ENCODE measurements at places on chromosomes 5 and 9.

- no peaks in the 10 kb centered on the region for H3K36me3 ChIP-seq
- H3K27ac ChIP-seq = no peak overlapping the region
- no peaks in the 10 kb centered on the region for H3K4me1 ChIP-seq
- no peak overlapping the region for H3K4me3 ChIP-seq
- H3K27me3 ChIP-seq = peaks cover 38% of the 10 kb centered on the region
- no peak for DNase-seq
Measured at GRCh38 chr9:135165756-135166519, 78.5 kb downstream of the OLFM1 start.

DNA sequence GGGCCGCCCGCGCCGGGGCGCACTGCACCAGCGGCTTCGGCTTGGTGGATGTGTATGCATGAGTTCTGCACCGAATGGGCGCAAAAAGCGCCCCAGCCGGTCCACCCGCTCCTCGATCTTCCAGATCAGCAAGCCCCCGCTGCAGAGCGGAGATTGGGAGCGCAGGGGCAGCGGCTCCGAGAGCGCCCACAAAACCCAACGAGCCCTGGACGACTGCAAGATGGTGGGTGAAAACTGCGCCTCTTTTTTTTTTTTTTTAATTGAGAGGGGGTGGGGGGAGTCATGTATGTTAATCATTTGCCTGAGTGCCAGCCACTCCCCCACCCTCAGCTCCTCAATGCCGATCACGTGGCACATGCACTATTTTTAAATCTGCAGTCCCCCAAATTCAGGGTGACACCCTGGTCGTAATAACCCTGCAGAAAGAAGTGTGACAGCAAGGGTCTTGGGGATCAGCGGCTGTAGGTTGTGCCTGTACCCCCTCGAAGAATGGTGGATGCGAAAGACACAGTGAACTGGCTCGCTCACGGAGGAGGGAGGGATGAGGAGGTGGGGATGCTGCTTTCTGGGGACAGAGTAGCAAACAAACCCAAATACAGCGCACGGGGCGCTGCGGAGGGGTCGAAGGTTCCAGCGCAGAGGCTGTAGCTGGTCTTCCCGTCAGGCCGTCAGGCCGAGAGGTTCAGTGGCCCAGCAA is 900 bp downstream of the RGS7BP start:
- no peaks in the 10 kb centered on the region for H3K36me3 ChIP-seq
- peak overlapping the region; percentile 52 for H3K4me3 ChIP-seq
- peaks cover 7% of the 10 kb centered on the region for H3K27me3 ChIP-seq
- H3K27ac ChIP-seq = no peak overlapping the region

DNA sequence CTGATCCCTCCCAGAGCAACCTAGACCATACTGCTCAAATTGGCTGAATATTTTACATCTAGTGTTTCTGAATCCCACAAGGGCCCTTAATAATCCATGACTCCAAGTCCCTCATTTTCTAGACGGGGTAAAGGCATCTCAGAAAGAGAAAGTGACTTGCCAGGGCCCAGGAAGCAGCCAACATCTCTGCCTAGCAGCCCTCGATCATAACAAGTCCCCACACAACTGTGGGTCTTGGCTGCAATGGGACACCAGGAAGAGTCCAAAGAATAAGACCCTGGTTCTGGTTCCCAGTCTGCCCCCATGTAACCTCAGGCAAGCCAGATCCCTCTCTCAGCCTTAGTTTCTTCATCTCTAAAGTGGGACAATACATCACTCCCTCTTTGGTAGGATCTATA is 6.3 kb downstream of the ANXA6 start:
- peak overlapping the region; percentile 29 for H3K27ac ChIP-seq
- H3K4me1 ChIP-seq = peaks cover 44% of the 10 kb centered on the region
- no peaks in the 10 kb centered on the region for H3K27me3 ChIP-seq
- peaks cover 3% of the 10 kb centered on the region for H3K36me3 ChIP-seq
- DNase-seq = no peak

DNA sequence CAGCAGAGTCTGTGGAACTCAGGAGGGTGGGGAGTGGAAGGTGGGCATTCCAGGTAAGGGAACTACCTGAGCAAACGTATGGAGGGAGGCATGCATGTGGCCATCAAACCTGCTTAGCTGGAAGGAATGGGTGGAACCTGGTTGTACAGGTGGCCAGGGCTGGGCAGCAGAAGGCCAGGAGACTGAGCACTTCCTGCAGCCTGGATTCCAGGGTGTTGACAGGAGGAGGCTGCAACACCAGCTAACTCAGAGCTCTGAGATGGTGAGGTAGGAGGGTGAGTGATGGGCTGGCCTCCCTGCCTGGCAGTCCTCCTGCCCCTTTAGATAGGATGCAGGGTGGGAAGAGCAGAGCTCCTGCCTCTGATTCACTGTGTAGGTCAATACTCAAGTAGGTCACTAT is 92.5 kb upstream of the CPEB4 start:
- H3K36me3 ChIP-seq = no peaks in the 10 kb centered on the region
- no peak for DNase-seq
- H3K27ac ChIP-seq = no peak overlapping the region
- H3K4me1 ChIP-seq = peaks cover 7% of the 10 kb centered on the region

DNA sequence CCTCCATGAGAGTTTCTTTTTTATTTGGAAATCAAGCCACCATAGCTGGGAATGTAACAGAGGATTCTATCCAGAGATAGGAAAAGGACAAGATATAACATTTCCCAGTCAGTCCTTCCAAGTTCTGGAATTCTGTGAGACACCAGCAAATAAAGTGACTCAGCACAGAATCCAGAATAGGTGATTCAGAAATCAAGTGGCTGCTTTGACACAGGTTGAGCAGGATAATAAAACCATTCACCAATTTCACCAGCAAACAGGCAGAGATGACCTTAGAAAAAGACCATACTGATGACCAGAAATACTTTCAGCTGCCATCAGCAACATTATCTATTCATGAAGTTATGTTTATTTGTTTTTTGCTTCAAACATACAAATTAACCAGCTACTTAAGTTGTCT is 491.5 kb upstream of the TUSC1 start:
- H3K36me3 ChIP-seq = no peaks in the 10 kb centered on the region
- no peaks in the 10 kb centered on the region for H3K4me1 ChIP-seq
- H3K27me3 ChIP-seq = no peaks in the 10 kb centered on the region
- no peak overlapping the region for H3K4me3 ChIP-seq
- no peak for DNase-seq

DNA sequence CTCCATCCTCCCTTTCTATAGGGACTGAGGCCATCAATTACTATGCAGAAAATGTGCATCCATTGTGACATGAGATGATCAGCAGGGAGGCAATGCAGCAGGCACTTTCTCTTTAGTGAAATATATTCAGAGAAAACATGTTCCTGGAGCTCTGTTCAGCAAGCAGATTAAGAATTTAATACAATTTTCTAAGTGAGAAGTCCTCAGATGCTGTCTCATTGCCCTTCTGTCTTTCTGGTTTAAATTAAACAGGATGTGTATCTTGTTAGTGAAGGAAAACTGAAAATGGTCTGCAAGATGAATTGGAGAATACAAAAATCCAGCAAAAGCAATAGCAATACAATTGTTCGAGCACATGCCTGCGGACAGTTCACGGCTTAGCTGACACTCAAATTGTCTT is 445.8 kb upstream of the RIOK2 start:
- H3K27ac ChIP-seq = no peak overlapping the region
- H3K36me3 ChIP-seq = no peaks in the 10 kb centered on the region
- H3K27me3 ChIP-seq = no peaks in the 10 kb centered on the region
- DNase-seq = no peak
- no peaks in the 10 kb centered on the region for H3K4me1 ChIP-seq

DNA sequence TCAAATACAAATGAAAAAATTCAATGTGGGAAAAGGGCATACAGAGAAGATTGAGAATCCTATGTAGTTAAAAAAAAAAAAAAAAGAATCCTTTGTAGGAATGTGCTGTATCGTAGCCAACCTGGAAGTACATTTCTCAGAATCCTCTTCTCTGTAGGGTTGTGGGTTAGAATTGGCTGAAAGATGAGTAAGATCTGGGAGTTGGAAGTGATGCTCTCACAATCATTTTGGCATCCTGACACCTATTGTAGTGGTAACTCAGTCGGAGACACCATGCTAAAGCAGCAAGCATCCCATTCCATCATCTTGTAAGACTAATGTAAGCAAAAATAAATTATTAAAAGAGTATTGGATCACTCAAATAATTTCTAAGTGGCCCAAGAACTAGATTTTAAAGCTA is 30.6 kb downstream of the MRPL22 start:
- no peaks in the 10 kb centered on the region for H3K4me1 ChIP-seq
- no peaks in the 10 kb centered on the region for H3K36me3 ChIP-seq
- no peak overlapping the region for H3K27ac ChIP-seq

DNA sequence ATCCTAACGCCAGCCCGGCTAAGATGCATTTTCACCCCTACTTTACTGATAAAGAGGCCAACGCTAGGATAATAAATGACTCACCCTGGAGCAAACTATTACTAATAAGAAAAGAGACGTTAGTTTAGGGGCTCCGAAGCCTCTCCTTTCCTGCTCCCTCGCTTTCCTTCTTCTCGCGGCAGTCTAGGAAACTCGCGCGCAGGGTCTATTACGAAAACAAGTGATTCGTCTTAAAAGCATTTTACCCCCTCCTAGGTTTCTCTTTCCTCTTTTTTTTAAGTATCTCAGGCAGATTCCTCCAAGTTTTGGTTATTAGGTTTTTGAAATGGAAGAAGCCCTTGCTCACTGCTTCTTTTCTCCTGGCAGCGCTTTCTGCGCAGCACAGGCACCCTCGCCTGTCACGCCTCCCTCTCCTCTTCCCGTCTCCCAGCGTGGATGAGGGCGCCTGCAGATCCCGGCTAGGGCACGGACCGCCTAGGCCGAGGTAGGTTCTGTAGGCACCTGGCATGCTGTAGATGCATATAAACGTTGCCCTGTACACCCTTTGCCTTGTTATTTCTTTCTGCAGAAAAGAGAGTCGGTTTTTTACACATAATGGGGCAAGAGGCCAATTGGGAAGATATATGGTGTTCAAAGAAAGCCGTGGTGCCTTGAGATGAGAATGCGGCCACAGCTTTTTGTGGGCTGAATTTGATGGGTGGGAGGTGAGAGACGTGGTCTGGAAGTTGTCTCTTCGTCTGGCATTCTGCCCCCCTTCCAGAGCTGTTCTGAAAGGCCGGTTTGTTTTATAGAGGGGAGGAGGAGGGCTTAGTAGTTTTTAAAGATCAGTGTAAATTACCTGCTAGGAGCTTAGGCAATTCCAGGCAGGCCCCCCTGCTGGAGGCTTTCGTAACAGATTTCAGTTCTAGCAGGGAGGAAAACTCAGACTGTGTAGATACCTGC is 983 bp downstream of the GCNT1 start:
- H3K4me1 ChIP-seq = no peaks in the 10 kb centered on the region
- H3K36me3 ChIP-seq = no peaks in the 10 kb centered on the region
- peak overlapping the region; percentile 33 for H3K4me3 ChIP-seq
- peak overlapping the region; percentile 33 for H3K27ac ChIP-seq
- H3K27me3 ChIP-seq = peaks cover 11% of the 10 kb centered on the region

GRCh38 chr9:136419092-136419420 is 8.6 kb downstream of the PMPCA start:
- no peak for DNase-seq
- H3K27ac ChIP-seq = no peak overlapping the region
- H3K36me3 ChIP-seq = peaks cover 76% of the 10 kb centered on the region
- H3K27me3 ChIP-seq = no peaks in the 10 kb centered on the region

- DNase-seq = no peak
- peak overlapping the region; percentile 56 for H3K27ac ChIP-seq
- H3K36me3 ChIP-seq = no peaks in the 10 kb centered on the region
- no peaks in the 10 kb centered on the region for H3K27me3 ChIP-seq
- H3K4me3 ChIP-seq = no peak overlapping the region
Measured at GRCh38 chr5:127961006-127961762, 122.4 kb upstream of the SLC12A2 start.

Data from lung (tissue), 17 donors.